Right renal pelvis (tissue), 4 donors: ENCODE measurements at places on chromosomes 5 and 9.

DNA sequence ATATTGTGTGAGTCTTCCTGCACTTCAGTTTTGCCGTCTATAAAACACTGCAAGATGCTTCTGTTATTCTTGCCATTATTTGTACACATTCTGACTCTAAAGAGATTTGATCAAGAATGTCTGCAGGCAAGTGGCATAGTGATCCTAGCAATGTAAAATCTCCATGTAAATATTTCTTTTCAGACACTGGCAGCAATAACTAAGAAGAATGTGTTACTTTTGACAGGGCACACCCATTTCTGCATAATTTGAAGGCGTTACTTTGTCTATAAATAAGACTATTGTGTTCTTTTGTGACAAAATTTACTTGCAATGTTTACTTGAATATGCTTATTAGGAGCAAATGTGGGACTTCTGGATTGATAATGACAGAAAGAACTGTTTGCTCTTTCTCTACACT, 20.1 kb downstream of the RANBP3L start:
- no peak for DNase-seq

- DNase-seq = no peak
These were observed 18.5 kb upstream of the ERMP1 start for GRCh38 chr9:5851445-5851844.

GRCh38 chr9:23824830-23825591, 1.0 kb downstream of the ELAVL2 start:
- DNase-seq = no peak

DNA sequence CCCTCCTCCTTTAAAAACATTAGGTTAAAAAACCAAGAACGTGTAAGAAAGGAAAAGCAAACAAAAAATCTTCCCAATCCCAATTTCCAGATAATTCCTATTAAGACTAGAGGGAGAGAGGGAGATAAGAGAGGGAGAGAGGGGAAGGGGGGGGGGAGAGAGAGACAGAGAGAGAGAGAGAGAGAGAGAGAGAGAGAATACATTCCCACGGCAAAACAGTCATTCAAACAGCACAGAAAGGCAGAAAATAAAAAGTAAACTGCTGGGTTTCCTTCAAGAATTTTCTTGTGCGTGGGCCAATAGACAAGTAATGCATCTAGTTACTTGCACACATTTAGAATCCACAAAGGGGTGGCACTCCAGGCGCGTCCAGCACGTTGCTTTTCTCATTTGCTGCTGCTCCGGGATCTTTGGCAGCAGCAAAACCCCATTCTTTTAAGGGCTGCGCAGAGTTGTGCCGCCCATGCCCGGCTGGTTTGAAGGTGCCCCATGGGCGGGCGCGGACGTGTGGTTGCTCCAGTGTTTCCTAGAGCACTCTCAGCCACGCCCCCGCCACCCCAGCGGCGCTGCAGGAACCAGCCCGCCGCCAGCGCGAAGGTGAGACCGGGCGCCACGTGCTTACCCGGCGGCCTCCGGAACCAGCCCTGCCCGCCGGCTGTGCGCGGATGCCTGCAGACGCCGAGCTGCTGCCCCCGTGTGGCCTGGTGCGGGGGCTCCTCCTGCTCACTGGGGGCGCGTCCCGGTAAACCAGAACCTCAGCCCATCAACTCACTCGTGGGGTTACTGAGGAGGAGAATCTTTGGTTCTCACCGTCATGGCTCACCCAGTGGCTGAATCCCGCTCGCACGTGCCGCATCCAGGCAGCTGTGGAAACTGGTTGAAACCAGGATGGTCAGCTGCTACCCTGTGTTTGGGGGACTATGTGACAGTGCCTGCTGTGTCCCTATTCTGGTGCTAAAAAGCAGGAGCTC, 44.6 kb downstream of the STC2 start:
- DNase-seq = peak; percentile 47

DNA sequence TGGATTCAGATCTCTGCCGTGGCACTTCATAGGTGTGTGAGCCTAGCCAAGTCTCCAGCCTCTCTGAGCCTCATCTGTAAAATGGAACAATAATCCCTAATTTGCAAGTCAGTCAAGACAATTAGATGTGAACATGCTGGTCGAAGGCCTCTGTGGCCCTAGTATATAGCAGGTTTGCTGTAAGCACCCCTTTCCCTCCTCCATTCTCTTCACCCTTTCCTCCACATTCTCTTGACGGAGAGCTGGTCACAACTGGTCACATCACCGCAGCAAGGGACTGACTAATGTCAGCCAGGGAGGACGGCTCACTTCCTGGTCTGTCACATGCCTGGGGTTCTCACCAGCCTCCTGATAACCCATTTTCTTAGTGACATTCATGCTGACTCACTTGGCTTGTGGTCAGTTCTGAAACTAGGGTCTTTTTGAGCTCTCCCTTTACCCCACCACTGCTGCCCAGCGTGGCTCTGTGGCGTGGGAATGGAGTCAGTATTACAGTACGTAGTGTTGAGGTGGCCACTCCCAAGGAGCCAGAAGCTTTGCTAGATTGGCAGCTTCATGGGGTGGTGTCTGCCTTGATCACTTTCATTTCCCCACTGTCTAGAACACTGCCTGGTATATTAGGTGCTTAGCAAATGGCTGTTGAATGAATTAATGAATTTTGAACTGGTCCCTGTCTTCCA, 47.8 kb downstream of the ERGIC1 start:
- no peak for DNase-seq

DNA sequence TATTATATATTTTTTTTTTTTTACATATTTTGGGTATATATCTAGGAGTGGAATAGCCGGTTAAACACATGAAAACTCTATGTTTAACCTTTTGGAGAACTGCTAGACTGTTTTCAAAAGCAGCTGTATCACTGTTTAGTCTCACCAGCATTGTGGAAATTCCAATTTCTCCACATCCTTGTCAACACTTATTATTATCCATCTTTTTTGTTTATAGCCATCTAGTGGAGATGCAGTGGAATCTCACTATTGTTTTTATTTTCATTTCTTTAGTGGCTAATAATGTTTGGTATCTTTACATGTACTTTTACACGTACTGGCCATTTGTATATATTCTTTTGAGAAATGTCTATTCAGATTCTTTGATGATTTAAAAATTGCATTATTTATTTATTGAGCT, 22.7 kb upstream of the CCDC180 start:
- no peak for DNase-seq

GRCh38 chr5:170426149-170426767, 37.1 kb upstream of the KCNMB1 start:
- DNase-seq = no peak

DNA sequence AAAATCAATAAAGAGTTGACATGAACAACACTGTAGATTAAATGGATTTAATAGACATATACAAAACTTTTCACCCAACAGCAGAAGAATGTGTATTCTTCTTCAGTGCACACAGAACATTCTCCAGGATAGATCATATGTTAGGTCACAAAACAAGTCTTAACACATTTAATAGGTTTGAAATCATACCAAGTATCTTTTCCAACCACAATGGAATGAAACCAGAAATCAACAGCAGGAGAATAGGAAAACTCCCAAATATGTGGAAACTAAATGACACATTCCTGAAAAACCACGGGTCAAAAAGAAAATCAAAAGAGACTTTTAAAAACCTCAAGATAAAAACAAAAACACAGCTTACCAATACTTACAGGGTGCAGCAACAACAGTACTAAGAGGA, 790.1 kb upstream of the ZNF608 start:
- DNase-seq = no peak

GRCh38 chr9:95817205-95817604, 58.3 kb upstream of the ERCC6L2 start:
- no peak for DNase-seq

DNA sequence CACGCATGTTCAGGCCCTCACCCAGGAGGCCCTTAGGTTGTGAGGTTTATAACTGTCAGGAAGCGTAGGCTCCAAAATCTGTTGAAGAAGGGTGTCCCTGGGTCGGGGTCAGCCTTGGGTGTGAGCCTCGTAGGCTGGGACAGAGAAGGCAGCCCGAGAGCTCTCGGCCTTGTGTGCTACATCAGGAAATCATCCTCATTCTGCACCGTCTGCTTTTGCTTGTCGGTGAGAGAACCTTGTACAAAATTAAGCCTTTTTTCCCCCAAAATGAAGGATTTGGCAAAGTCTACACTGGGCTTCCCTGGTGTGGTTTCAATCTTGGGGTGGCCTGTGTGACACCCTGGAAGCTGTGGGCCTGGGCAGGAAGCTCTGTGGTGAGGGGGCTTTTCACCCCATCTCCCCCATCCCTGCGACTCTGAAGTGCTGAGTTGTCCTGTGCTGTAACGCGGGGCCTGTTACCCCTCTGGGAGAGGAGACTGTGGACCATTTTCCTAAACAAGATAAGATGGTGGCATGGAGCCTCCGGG, 55.3 kb downstream of the AHRR start:
- no peak for DNase-seq

GRCh38 chr9:105054491-105054890, 126.5 kb upstream of the ABCA1 start:
- no peak for DNase-seq

DNA sequence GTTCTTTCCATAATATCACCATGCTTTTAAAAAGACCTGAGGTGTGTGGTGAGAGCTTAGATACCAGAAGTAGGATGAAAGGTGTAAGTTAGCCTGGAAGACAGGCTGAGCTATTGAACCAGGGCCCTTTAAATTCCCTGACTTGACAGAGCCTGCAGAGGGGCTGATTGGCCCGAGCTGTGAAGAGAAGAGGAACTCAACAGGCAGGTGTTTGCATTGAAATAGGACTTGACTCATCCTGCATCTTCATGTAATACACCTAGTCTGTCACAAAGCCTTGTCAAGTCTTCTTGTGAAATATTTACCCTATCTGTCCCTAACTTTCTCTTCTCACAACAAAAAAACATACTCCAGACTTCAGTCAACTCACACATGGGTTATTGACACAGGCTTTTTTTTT, 16.6 kb upstream of the ANP32B start:
- no peak for DNase-seq

DNA sequence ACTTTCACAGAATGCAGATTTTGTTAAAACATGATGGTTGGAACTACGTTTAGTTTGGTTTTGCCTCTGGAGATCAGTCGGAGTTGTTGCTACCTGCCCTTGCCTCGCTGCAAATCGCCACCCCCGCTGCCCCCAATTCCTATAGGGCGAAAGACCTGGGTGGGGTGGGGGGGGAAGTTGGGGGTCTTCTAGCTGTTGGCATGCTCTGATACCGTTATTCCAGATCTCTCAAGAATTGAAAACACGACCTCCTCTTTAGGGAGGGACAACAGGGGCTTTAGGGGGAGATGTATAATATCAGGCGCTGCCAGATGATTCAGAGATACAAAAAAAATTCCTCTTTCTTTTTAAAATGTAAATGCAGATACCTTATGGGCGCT, 36.4 kb upstream of the NFIB start:
- no peak for DNase-seq

- no peak for DNase-seq
These were observed 46.5 kb upstream of the ZFR start for GRCh38 chr5:32490972-32491557.
